Cardiac atrium fibroblast (primary cell): ENCODE measurements at places on chromosomes 11 and 22. TPM values are rescaled to one million over a fixed set of nuclear protein-coding genes. Genes with fewer than 3 reads are reported as not detected.

The EFCAB6 gene
- total RNA-seq = 0.65 and 1.3 TPM in 2 replicates

The MCAT gene
- 13.4 and 19.8 TPM in 2 replicates for total RNA-seq

The PTPMT1 gene
- total RNA-seq = 70.0 and 90.8 TPM in 2 replicates

The OR51E2 gene
- total RNA-seq = not detected in 2 replicates

The GRAP2 gene
- total RNA-seq = not detected in 2 replicates
